Mammary epithelial cell (primary cell): ENCODE measurements at places on chromosomes 11 and 22.

GRCh38 chr11:90223248-90223585 lies 368 bp upstream of the CHORDC1 start:
- DNase-seq = no peak

DNA sequence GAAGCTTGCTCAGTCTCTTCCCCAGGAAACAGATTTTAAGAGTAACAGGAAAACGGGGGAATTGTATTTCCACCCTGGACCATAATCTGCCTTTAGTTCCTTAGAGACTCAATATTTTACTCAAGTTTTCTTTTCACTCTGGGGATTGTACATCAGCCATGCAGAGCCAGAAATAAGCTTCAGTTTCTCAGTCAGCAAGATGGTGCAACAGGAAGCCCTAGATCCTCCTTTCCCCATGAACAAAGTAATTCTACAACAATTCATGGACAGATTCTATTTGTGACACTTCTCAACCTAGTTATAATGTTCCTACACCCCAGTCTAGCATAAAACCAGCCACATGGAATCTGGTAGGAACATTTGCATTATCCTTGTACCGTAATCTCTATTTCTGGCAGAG lies 24.7 kb downstream of the OR8B2 start:
- DNase-seq = no peak

DNA sequence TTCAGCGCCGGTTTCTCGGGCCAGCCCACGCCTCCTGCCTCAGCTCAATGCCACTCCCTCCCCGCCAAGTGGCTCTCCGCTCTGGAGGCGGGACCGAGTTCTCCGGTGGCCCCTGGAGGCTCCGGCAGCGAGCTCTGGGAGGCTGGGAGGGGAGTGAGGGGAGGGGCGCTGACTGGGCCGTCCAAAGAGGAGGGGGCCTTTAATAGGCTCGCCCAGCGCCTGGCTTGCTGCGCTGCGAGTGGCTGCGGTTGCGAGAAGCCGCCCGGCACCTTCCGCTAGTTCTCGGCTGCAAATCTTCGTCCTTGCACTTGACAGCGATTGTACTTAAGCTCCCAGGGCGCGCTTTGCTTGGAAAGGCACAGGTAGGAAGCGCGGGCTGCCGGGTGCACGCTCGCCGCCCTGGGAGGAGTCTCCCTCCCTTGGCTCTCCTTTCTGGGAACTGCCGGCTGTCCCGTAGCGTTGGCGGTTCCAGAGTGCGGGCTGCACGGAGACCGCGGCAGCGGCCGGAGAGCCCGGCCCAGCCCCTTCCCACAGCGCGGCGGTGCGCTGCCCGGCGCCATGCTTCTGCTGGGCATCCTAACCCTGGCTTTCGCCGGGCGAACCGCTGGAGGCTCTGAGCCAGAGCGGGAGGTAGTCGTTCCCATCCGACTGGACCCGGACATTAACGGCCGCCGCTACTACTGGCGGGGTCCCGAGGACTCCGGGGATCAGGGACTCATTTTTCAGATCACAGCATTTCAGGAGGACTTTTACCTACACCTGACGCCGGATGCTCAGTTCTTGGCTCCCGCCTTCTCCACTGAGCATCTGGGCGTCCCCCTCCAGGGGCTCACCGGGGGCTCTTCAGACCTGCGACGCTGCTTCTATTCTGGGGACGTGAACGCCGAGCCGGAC lies at the start of gene ADAMTS15:
Gene ADAMTS15 (plus strand): TSS at position 230 of the 894 bp plus-strand sequence. CDS start 329 bp downstream, at position 559.
- peak; percentile 85 for DNase-seq

DNA sequence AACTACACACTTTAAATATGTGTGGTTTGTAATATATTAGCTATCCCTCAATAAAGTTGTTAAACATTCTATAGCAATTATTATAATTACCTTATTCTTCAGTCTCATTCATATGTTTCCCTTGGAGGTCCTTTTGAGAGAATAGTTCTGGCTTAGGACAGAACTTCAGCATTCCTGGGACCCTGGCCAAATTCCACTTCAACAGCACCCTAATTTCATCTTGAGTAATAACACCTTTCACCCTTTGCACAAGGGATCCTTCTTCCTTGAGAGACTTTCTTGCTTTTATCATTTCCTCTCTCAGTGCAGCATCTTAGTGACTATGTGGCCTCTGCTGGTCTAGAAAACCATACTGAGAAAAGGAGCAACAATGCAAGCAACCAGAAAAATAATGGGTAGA lies 255.9 kb downstream of the C11orf87 start:
- DNase-seq = no peak

DNA sequence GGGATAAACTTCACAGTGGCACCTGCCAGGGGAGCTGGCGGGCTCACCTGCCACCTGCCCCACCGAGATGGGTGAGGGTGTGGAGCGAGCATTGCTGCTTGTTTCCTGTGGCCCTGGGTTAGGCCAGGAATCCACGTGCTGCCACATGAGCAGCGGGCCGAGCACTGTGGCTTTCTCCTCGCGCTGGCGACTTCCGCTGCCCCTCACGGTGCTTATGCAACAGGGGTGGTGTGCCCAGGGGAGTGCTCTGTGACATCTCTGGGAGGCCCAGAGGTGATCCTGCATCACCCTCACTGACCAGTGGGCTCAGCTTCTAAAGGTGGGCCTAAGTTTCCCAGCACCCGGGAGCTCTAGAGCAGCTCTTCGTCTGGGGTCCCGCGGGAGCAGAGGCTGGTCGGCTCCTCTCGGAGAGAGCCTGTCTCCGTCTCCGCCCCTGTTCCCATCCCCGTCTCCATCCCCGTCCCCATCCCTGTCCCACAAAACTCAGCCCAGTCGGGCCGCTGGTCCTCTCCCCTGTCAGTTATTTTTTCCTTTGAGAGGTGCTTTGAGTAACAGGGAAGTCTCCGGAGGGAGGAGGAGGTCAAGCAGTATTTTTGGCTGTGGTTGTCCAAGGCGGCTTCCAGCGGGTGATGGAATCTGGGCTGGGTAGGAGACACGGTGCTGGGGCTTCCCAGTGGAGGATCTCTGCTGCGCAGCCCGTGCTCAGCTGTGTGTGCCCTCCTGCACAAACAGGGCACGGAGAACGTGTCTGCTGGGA lies 42.5 kb downstream of the AP2A2 start:
- DNase-seq = no peak

GRCh38 chr11:123139206-123139605 lies 55.8 kb downstream of the CLMP start:
- no peak for DNase-seq

DNA sequence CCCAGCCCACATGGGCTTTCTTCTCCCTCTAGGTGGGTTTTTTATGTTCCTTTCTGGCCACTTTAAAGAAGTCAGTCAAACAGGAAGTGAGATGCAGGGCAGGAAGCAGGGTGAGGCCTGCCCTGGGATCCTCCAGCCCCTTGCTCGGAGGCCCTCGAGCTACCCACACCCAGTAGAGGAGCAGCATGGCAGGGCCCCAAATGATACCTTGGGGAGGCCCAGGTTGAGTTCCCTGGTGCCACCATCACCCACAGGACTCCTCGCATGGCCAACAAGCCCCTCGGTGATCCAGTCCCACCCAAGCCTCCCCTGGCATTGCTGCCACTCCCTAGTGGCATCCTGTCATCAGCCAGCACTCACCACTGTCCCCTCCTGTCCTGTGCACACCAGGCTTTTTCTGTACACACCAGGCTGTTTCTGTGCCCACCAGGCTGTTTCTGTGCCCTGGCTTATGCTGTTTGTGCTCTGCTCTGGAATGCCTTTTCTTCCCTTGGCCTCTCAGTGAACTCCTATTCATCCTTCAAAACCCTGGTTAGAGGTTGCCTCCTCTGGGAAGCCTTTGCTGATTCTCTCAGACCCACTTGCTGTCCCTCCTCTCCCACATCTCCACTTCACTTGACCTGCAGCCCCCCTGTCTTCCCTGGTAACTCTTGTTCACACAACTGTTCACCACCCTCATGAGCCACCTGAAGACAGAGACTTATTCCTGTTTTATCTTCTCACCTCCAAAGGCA lies 3.1 kb upstream of the PTGDR2 start:
- no peak for DNase-seq

GRCh38 chr11:15258433-15259165 lies 143.9 kb downstream of the INSC start:
- DNase-seq = peak; percentile 5

- no peak for DNase-seq
Observed at GRCh38 chr11:16299884-16300782, 56.2 kb downstream of the SOX6 start.

DNA sequence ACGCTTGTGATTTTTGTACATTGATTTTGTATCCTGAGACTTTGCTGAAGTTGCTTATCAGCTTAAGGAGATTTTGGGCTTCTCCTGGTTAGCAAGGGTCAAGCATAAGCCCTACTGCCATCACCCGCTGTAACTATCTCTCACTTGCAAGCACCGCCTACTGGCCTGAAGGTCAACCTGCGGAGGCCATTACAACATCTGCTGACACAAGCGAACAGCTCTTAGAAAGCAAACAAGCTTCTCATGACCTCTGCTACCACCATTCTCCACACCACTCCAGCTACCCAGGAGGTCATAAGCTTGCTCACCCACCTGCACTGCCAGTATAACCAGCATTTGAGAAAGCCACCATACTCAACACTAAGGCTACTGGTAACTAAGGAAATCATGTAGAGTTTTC lies 288.4 kb upstream of the KIRREL3 start:
- no peak for DNase-seq
